NCI-H510A treated with DMSO at 0.1 percent for 48 hours (cell line): ENCODE measurements at places on chromosomes 11 and 22.

DNA sequence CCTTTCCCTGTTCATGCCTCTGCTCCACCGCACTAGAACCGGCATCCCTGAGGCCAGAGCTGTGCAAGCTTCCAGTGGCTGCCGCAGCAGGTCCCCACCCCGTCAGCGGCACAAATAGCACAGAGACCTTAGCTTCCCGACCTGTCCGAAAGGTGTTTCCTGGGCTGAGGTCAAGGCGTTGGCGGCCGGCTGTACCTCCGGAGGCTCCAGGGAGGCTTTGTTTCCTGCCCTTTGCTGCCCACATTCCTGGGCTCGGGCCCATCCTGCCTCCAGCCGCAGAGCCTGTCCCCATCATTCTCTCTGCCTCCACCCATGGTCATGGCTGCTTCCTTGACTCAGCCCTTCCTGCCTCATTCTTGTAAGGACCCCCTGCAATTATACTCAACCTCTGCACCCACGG lies 31.2 kb downstream of the ARHGAP8 start:
- DNase-seq, result no peak

- DNase-seq, result no peak
Measured at GRCh38 chr11:416051-416756, 1.4 kb upstream of the SIGIRR start.

- DNase-seq, result no peak
Measured at GRCh38 chr22:31935961-31936635, 8.2 kb upstream of the YWHAH start.

GRCh38 chr22:32951076-32951806 lies 106.9 kb downstream of the SYN3 start:
- DNase-seq, result no peak

GRCh38 chr22:48247829-48248228 lies 1485.4 kb downstream of the TBC1D22A start:
- no peak for DNase-seq

- no peak for DNase-seq
Measured at GRCh38 chr11:16018931-16019330, 337.4 kb downstream of the SOX6 start.

DNA sequence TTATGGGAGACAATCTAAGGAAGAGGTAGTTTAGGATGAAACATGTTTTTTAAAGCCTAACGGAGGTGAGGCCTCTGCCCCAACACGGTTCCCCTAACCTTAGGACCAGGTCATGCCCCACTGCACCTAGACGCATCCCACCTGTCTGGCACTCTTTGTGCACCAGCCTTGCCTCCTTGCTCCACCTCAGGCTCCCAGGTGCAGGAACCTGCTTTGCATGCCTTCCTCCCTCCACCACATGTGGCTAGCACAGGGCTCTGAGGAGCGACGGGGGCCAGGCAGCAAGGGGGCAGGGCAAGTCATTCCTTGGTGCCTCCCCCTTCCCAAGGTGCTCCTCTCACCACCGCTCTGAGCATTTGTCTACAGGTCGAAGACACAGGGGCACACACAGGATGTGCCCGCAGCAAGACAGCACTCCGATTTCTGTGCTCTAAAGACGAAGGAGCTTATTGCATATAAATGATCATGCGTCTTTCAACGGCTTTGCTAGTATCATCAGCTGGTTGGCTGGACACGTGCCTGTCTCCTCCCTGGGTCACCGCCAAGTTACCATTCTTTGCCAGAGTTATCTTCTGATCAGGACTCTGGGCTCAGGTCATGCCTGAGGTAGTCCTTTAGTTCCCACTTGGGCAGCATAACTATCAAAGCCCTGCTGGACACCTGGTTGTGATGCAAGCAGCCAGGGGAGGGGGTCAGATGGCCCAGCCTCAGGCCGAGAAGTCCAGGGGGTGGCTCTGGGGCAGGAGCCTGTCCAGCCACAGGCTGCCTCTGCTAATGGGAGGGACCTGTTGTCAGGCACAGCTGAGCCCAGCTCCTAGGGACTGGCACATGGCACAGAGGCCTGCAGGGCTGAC lies 172.0 kb upstream of the NTM start:
- no peak for DNase-seq

DNA sequence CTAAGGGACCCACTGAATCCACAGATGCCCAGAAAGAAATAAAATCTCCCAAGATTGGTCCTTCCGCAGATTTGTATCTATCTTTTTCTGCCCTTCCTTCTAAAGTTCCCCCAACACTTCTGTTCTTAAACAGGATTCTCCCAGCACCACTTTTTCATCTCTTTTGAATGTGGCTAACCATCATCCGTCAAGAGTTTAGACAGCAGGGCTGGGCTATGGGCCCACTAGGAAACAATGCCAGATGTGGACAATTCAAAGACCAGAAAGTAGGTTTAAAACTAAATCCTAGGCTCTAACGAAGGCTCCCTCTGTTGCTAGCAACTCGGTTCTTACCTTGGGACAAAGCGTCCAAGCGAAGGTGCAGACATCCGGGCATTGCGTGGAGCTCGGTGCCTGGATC lies 100.0 kb downstream of the AMBRA1 start:
- no peak for DNase-seq

DNA sequence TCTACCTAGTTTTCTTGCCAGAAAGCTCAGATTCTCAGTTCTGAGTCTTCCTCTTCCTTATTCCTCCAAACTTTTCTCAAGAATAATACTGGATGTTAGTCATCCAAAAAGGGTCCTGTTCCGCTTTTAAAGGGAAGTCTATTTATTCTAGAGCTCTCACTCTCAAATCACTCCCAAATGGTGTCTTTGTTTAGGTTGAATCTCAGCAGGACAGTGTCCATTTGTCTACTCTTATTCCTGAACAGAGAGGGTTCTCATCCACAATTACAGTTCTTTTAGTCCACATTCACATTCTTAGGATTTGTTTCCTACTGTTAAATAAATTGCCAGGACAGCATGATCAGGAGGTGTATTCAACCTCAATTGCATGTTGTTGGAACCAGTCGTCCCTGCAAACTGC lies 61.3 kb downstream of the MUC15 start:
- no peak for DNase-seq

DNA sequence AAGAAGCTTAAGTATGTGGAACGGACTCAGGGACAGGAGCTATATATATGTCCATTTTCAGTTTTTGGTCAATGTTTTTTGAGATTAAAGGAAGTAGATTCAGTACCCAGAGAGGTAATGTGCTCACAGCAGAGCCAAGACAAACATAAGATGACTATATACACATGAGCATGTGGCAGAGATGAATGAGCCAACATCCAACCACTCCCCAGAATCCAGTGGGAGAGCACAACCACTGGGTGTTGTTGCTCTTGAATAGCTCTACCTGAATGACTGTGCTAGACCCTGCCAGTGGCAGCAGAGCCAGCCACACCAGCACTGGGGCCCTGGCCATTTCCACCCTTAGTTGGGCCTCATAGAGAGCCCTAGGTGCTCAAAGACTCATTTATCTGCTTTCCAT lies 10.7 kb upstream of the SYTL2 start:
- no peak for DNase-seq

DNA sequence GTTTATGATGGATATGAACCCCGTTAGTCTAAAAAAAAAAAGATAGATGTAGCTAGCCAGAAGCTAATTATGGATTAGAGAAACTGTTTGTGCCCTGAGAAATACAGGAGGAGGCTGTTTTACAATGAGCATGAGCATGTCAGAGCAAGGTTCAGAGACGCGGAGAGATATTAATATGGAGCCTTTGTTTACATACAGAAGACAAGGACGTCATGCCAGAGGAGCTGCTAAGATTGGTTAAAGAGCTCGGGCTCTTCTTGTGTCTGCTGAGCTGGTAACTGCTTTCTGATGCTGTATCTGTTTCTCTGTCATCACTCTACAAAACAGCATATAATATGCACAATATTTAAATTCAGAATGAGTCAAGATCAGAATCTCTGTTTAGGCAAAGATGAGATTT lies 24.9 kb upstream of the CCDC89 start:
- DNase-seq, result no peak

GRCh38 chr11:128172046-128172878 lies 415.1 kb downstream of the ETS1 start:
- DNase-seq, result peak; percentile 94

DNA sequence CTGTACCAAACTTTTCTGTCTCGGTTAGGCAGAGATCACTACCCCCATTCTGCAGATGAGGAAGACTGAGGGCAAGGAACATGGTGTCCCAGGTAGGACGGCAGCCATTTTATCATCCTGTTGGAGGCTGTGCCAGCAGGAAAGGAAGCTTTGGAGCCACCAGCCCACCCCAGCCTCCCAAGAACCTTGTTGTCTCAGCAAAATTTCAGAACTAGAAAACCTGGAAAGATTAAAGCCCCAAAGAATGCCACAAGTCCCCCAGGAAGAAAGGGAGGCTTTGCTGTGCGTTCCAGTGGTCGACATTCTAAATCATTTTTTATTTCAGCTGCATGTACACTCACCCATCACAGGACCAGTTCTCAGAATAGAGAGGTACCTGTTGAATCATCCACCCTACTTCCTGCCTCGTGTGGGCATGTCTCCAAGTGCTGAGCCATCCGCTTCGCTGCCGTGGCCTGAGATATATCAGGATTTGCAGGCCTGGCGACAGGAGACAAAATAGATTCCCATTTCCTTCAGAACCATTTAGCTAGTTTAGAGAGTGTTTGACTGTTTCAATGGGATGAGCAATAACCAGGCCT lies 13.0 kb upstream of the EIF3D start:
- DNase-seq, result no peak

- DNase-seq, result no peak
Measured at GRCh38 chr11:65206441-65206841, 24.7 kb downstream of the CAPN1 start.

- peak; percentile 61 for DNase-seq
Measured at GRCh38 chr11:130180491-130180890, 20.9 kb downstream of the ST14 start.

DNA sequence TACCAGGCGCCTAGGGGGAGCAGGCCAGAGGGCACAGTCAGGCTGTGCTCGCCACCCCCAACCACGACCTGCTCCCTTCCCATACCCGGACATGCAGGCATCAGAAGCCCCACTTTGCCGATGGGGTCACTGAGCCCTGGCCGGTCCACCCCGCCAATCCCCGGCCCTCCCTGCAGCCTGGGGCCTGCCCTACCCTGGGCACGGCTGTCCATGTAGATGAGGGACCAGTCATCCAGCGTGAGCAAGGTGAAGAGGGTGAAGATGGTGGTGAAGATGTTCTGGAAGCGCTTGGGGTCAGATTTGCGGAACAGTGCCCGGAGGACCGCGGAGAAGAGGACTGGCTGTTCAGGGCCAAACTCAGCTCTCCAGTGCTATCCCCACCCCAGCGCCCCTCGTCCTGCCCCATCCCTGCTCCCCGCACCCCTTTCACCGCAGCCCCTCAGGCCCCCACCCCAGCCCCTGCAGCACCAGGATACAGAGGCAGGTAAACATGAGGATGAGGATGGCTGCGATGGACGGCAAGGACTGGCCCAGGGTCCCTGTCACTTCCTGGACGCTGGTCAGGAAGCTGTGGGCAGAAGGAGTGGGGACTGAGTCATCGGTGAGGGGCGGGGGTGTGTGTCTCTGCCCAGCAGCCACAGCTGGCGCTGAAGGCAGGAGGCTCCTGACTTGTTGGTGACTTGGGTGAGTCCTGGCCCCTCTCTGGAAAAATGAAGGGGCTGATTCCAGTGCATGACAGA lies 5.5 kb downstream of the CATSPER1 start:
- no peak for DNase-seq

GRCh38 chr11:77244277-77245027 lies 57.0 kb downstream of the GDPD4 start:
- no peak for DNase-seq

DNA sequence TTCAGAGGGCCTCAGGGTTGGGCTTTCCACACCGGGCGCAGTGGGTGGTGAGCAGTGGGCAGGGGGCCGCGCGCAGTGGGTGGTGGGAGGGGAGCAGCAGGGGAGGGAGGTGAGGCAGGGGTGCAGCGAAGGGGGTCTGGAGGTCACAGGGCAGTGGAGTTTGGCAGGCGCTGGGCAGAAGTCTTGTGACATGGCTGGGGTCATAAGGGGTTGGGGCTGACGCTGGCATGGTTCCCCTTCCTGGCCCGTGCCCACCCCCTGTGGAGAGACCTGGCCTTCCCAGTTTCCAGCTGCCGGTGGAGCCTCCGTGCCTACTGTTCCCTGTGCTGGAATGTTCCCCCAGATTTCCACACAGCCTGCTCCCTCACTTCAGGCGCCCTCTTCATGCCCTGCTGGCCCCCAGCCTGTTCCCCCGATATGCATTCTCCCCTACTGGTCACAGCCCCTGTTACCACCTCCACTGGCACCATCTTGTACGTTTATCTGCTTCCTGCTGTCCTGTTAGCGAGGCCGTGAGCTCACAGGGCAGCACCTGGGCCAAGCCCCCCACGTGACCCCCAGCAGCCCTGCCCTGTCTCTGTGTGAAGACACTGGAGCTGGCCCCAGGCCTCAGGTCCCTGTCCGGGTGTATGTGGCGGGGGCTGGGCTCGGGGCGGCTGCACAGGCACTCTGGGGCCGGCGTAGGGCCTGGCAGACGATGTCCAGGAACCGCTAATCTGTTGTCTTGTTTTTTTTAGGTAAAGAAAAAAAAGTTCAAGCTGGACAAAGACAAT lies 111.6 kb downstream of the KCNQ1OT1 start:
- DNase-seq, result no peak

DNA sequence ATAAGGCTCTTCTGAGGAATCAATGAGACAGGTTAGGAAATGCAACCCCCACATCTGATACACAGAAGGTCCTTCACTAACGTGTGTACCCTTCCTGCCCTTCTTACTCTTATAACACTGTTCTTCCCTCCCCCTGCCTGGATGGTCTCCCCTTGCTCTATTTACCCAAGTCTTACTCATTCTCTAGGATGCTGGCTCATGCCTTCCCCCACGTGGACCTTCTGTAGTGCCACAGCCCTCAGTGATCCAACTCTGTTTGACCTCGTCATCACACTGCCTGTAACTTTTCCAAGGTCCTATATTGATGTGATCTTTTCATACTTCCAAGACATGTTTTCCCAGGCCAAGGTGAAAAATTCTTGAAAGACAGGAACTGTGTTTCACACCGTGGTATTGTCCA lies 79.8 kb downstream of the C11orf58 start:
- no peak for DNase-seq

- DNase-seq, result no peak
Measured at GRCh38 chr22:46087816-46088277, 62.5 kb upstream of the PPARA start.

DNA sequence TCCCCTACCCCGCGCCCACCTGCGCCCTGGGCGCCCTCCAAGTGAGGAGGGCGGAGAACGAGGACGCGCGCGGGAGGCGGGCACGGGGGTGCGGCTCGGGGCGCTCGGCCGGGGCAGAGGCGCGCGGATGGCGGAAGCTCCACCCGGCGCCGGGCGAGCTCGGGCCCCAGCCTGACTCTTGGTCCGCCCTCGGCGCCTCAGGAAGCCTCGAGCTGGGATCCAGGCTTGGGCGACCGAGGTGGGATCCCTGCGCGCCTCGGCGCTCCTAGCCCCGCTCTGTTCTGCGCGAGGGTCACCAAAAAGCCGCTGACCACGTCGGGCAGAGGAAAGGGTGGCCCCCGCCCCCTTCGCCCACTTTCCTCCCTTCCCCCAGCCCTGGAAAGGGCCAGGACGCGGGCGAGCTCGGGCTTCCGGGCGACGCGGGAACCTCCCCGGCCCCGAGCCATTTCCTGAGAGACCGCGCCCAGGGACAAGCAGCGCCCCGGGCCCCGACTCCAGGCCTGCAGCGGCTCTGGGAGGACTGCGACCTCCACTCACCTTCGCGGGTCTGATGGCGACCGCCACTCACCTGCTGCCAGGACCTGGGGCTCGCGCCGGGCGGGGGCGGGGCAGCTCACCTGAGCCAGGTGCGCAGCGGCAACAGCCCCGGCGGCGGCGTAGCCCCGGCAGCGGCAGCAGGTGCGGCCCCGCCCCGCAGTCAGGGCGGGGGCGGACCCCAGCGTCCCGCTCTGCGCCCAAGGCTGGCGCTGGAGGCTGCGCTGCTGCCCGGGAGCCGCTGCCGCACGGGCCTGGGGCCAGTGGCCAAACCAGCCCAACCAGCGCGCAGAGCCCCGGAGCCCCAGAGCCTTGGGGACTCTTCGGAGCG lies 2.2 kb upstream of the SIGIRR start:
- DNase-seq, result peak; percentile 59
